Large intestine (tissue), 12 donors: ENCODE measurements at places on chromosomes 16 and 17. TPM values are rescaled to one million over a fixed set of nuclear protein-coding genes. Genes with fewer than 3 reads are reported as not detected.
A peak's percentile ranks its signal among the peaks of the same experiment; 100 is the strongest.

DNA sequence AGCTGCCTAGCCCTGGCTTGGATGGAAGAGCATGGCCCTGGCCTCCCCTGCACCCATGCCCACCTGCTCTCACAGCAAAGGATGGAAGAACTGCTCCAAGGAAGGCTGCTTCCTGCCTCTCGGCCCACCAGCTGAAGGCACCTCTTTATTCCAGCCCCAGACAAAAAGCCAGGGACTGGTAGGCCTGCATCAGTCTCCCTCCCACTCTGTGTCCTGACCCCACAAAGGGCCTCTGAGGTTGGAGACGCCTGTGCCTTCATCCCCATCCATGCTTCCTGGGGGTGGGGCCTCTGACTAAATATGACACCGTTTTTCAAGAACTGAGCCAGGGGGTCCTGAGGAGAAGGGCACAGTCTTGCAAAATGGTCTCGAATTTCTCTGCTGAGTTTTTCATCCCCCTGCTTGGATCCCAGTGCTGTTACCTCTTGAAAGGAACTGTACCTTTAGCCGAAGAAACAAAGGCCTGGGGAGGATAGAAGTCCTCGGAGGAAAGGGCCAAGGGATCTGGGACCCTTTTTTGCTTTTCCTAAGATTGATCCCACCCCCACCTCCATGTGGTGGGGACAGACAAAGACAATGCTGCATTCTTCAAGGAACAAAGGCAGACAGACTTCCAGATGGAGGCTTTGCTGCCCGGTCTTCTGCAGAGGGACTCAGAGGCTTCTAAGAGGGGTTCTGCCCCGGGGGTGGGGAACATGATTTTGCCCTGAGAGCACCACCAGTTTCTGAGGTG, 5.2 kb downstream of the C17orf50 start:
- DNase-seq: no peak

GRCh38 chr17:6303664-6304063, 131.3 kb downstream of the AIPL1 start:
- no peak for DNase-seq

DNA sequence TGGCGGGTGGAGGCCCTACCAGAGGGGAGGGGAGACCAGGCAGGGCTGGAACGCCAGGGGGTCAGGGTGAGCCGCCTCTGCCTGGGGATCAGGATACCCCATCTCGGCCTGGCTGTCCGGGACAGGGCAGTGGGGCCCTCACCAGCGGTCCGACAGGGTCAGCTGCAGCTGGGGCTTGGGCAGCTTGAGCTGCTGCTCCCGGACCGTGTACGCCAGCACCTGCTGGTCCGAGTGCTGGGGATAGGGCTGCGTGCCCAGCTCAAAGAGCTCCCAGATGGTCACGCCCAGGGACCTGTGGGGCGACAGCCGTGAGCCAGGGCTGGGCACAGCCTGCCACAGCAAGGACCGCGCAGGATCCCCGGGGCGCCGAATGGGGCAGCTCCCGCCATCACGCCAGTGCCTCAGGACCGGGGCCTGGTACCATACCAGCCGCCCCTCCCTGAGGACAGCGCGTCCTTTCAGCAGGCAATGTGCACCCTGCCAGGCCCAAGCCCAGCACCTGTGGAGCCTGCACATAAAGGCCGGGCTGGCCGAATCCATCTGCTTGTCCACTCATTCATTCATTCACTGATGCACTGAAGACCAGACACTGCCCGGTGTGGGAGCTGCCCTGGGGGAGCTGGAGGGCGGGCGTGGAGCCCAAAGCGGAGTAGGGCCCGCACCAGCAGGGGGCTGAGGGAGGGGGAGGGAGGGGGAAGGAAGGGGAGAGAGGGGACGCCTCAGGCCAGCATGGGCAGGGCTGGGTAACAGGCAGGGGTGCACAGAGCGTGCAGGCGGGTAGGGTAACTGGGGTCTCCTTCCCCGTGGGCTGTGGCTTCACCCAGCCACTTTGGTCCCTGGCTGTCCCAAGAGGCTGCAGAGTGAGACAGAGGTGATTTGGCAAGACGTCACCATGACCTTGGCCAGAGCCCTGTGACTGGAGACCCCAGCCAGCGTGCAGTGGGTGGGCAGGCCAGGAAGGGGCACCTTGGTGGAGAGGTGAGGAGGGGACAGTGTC, 42.0 kb upstream of the PVALEF start:
- no peak for DNase-seq

GRCh38 chr17:14302091-14302430, 1.2 kb downstream of the HS3ST3B1 start:
- DNase-seq: no peak

DNA sequence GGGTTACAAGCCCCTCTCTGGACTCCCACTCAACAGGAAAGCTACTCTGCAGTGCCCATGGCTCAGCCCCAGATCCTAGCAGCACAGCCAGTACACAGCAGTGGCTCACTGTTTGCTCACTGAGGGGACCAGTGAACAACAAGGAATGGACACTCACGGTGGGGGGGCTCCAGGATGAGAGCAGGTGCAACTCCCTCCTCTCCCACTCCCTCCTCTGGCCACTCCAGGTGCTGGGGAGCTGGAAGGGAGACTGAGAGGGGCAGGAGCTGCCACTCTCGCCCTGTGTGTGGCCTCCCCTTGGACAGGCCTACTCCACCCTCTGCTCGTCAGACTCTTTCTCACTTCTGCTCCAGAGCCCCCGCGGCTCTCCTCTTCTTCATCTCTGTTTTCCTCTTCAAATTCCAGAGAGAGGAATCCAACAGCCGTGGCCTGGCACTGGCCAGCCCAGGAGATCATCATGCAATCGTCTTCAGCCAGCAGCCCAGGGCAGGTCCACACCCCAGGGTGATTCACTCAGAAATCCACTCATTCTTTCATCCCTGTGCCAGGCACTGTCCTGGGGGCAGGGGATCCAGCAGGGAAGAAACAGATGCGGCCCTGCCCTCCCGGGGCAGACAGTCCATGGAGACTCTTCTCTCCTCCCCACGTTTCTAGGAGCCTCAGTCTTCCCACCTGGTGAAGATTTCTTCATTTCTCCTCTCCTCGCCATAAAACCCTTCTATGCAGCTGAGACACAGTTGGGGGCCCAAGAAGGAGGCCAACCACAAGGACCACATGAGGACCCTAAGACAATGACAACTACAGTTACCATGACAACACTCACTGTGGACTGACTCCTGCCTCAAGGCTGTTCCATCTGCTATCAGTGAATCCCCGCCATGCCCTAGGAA, 30.7 kb downstream of the CFAP20 start:
- DNase-seq: no peak

- DNase-seq: no peak
Measured at GRCh38 chr16:14331020-14331419, 259.9 kb downstream of the MRTFB start.

DNA sequence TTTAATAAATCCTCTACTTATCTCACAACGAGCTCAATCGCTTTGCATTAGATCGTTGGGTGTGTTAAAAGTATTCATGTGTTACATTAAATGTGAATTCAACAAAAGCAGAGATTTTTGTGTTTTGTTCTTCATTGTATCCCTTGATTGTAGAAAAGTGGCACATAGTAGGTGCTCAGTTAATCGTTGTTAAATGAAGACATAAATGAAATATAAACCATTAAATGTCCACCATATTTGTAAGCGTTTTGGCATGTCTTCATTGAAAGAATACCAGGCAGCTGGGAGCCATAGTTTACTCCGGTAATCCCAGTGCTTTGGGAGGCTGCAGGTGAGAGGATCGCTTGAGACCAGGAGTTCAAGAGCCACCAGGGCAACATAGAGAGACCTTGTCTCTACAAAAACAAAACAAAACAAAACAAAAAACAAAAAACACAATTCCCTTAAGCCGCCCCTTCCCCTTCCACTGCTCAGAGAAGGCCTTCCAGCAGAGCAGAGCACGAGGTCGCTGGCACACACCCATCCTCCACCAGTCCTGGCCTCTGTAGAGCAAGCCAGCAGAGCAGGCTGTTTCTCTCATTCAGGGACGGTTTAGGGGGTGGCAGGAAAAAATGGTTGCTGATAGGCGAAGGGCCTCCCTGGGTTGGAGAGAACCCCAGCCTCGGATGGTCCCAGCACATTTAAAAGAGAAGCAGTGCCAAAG, 673 bp upstream of the CHD9 start:
- DNase-seq: no peak

GRCh38 chr16:23092072-23092800, 57.0 kb downstream of the USP31 start:
- DNase-seq: no peak

GRCh38 chr16:55906123-55906522, 30.9 kb upstream of the CES5A start:
- DNase-seq: no peak

DNA sequence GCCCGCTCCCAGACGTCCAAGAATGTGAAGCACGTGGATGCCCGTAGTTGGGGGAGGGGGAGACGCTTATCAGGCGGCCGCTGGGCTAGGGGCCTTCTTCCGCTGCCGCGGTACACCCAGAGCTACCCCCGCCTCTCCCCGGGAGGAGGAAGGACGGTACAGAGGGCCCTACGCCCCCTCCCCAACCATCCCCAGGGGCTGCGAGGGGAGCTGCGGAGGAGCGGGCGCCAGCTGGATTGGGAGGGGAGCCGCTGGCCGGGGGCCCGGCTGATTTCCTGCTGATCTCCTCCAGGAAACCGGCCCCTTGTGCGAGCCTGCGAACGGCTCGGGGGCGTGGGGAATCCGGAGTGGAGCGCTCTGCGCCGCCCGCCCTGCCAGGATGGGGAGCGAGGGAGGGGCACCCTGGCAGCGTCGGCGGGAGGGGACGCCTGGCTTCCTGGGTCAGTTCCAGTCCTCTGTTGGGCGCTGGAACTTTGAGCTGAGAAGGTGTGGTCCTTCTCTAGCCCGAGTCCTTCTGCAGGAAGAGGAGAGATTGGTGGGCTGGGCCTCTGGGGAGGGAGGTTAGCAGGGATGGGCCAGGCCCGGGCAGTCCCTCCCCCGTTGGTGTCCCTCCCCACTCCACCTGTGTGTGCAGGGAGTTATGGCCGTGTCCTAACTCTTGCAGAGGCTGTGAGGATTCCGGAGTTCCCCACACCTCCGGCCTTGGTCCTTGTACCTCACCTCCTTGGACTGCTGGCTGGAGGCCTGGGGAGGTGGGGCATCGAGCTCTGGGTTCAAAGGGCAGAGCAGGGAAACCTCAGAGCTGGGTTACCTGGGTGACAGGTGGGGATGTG, 19.2 kb downstream of the GJD3 start:
- peak; percentile 99 for DNase-seq

DNA sequence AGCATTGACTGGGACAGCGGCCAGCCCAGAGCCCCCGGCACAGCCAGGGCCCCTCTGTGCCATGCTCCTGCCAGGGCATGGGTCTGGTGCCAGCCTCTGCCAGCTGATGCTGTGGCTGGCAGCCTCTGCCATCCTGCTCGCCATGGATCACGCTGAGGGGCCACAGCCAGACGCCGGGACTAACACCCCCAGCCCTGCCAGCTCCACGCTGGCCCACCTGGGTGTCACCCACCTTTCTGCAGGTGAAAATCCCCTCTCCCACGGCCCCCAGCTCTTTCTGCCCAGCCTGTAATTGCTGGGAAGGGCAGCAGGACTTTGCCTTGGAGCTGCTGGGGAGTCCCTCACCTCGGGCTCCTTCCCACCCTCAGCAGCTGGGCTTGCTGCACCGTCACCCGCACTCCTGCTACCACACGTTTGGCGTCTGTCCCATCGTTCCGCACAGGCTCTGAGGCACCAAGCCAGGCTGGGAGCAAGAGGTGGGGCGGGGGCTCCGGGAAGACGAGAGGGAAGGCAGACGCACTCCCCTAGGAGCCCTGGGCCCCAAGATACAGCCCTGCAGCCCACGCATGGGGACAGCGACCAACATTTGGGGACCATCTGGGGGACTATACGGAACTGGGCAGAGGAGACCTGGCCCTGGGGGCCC, 42.0 kb upstream of the ACSF3 start:
- DNase-seq: no peak

DNA sequence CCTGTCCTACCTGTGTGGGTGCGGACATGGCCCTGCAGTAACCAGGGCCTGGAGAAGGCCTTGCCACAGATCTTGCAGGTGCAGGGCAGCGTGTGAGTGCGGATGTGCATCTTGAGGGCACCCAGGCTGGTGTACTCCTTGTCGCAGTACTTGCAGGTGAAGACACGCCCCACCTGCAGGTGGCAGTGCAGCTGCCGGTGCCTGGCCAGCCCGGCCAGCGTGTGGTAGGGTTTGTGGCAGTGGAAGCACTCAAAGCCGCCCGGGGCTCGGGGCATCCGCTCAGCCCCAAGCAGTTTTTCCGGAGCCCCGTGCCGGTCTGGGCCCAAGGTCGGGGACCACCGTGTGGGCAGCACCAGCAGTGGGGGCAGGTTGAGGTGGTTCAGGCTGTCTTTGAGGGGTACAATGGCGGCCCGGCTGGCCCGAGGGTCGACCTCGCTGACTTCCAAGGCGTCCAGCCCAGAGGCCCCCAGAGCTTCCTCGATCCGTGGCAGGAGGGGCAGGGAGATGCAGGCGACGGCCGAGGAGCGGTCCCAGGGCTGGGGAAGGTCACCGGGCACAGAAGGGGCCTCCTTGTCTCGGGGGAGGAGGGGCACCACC, 5.1 kb downstream of the SNAI3 start:
- no peak for DNase-seq

DNA sequence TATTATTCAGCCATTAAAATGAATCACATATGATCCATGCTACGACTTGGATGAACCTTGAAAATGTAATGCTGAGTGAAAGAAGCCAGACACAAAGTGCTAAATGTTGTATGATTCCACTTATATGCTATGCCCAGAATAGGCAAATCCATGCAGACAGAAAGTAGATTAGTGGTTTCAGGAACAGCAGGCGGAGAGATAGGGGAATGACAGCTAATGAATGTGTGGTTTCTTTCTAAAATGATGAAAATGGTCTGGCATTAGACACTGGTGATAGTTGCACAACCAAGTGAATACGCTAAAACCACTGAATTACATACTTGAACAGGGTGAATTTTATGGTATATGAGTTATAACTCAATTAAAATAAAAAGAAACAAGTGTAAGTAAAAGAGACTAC, 121.8 kb upstream of the NOG start:
- no peak for DNase-seq

- no peak for DNase-seq
Measured at GRCh38 chr16:57213462-57213861, 27.3 kb downstream of the RSPRY1 start.

GRCh38 chr17:82429824-82430223, 11.4 kb upstream of the OGFOD3 start:
- DNase-seq: no peak

- DNase-seq: no peak
Measured at GRCh38 chr16:75105306-75106061, 11.1 kb downstream of the LDHD start.

DNA sequence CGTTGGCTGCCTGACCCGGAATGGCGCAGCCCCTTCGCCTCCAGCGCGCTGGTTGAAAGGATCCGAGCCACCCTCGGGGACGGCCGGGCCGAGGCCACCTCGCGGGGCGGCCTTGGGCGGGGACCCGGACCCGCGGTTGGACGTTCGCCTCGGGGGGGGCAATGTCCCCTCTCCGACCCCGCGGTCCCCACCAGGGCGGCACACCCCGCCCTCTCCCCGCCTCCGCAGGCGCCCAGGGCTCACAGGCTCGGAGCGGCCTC, 1.0 kb upstream of the SOX8 start:
- DNase-seq: peak; percentile 23

The TMEM106A gene
- polyA plus RNA-seq: 49.0 TPM

The RASD1 gene
- polyA plus RNA-seq: 20.0 TPM

The ZACN gene
- polyA plus RNA-seq: 23.7 TPM

The TEKT5 gene
- polyA plus RNA-seq: 0.09 TPM

The TUBG2 gene
- 16.2 TPM for polyA plus RNA-seq

The NEUROD2 gene
- 0.01 TPM for polyA plus RNA-seq

The AGRP gene
- 0.13 TPM for polyA plus RNA-seq

The PIK3R6 gene
- 2.4 TPM for polyA plus RNA-seq

The NPB gene
- 0.39 TPM for polyA plus RNA-seq

The TBC1D28 gene
- polyA plus RNA-seq: not detected

The KLHL36 gene
- polyA plus RNA-seq: 32.8 TPM
